CD4-positive, alpha-beta T cell treated with Interleukin-2 at 100 ng/mL for 4 hours (primary cell): ENCODE measurements at places on chromosomes 3 and 15.

- DNase-seq: no peak
These were observed 226.6 kb upstream of the TLE3 start for GRCh38 chr15:70324001-70324974.

- DNase-seq: no peak
These were observed 618.1 kb downstream of the PYDC2 start for GRCh38 chr3:192079098-192079497.

DNA sequence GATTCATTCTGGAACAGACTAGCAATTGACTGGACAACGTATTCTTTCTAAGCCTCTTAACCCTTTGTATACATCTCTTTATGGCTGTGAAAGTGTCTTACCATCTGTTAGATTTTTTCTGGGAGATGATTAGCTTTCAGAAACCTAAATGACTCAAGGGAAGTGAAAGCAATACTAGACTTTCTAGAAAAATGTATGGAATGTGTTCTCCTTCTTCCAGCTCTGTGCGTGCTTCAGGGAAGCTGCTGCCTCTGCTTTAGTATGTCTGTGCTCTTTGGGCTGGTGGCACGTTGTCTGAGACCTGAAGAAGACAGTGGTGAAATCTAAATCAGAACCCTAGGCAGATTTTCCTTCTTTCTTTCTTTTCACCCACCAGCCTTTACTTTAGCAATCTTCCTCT, 89.5 kb downstream of the ITPR1 start:
- DNase-seq: no peak

DNA sequence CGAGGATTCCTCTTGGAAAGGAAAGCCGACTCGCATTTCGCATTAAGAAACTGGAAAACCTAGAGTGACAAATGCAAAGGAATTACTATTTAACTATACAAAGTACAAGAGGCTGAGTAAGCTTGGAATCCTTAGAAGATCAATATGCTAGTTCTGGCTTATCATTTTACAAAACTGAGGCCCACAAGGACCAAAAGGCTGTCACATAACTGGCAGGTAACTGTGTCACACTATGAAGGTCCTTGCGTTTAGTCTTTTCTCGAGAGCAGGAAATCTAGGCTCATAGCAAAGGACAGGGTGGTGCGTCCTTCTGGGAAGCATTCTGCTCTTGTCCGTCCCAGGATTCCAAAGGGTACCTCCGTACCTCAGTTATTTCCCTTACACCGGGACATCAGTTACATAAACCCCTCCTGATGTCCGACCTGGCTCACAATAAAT, 629 bp downstream of the RPL24 start:
- no peak for DNase-seq

- DNase-seq: no peak
These were observed 16.1 kb downstream of the GPR87 start for GRCh38 chr3:151300539-151300938.

GRCh38 chr3:114176487-114176886, 2.4 kb downstream of the DRD3 start:
- DNase-seq: no peak

DNA sequence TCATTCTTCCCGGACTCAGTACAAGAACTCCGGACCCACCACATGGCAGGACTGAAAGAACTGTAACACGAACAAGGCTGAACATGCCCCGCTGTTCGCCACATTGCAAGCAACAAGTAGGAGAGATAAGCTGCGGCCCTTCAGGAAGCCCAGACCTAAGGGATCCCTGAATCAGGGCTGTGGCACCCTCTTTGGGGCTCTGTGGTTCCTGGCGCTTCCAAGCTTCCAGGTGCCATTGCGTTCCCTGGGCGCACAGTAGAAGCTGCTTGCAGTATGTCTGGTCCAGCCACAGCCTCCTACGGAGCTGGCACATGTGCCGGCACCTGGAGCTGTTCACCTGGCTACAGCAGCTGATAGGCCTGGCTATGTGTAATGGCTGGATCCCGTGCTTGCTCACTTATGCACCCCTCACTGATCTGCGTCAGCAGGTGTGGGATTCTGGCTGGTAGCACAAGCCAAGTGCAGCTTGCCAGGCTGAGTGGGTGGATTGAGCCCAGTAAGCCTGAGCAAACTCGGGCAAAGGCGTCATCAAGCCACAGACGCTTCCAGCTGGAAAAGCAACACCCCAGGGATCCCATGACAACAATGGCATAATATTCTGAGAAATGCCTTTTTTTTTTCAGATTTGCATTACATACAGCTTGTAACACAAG, 748.6 kb upstream of the GBE1 start:
- no peak for DNase-seq

DNA sequence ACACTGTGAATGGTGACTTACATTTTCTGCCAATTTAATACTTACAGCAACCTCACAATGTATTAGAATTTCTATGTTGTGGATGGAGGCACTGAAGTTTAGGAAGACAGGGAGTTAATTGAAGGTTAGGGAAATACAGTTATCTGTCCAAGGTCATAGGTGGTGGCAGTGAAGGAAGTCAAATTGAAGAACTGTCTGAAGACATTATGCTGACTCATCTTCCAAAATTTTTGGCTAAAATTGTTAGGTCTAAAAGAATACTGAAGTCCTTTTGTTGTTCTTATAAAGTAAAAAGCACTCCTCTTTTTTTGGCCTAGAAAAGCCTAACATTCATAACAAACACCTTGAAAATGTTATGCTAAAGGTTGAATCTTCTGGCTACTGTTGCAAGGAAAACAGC, 27.7 kb downstream of the EMC4 start:
- no peak for DNase-seq

- peak; percentile 73 for DNase-seq
These were observed at the start of gene RAB27A for GRCh38 chr15:55289746-55290527. TSS of gene RAB27A (minus strand) at chr15:55289813. CDS start at chr15:55234934, 54,879 bp downstream.

- no peak for DNase-seq
These were observed 4.5 kb downstream of the ADGRG7 start for GRCh38 chr3:100613721-100614390.

DNA sequence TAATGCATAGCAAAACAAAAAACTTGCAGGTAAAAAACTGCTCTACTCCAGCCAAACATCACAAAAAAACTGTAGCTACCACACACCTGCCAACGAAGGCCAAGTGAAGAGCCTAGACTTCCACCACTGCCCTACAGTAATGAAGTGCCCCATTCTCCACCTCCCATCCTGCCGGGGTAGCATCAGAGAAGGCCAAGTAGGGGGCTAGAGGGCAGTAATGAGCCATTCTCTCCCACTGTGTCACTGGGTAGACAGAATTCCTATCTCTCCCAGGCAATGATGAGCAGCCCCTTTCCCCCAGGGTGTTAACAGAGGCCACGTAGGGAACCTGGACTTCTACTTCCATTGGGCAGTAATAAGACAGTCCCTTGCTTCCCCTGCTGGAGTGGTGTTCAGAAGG, 9.5 kb downstream of the SEC22C start:
- peak; percentile 30 for DNase-seq

GRCh38 chr3:114860531-114860930, 286.6 kb downstream of the ZBTB20 start:
- no peak for DNase-seq

GRCh38 chr3:126472277-126473006, 3.2 kb downstream of the ZXDC start:
- peak; percentile 19 for DNase-seq

- DNase-seq: no peak
These were observed 3.6 kb upstream of the TNK2 start for GRCh38 chr3:195911946-195912270.

GRCh38 chr3:65597226-65597951, 441.3 kb downstream of the MAGI1 start:
- DNase-seq: no peak

- DNase-seq: no peak
These were observed 6.6 kb downstream of the ISG20 start for GRCh38 chr15:88645171-88646087.

DNA sequence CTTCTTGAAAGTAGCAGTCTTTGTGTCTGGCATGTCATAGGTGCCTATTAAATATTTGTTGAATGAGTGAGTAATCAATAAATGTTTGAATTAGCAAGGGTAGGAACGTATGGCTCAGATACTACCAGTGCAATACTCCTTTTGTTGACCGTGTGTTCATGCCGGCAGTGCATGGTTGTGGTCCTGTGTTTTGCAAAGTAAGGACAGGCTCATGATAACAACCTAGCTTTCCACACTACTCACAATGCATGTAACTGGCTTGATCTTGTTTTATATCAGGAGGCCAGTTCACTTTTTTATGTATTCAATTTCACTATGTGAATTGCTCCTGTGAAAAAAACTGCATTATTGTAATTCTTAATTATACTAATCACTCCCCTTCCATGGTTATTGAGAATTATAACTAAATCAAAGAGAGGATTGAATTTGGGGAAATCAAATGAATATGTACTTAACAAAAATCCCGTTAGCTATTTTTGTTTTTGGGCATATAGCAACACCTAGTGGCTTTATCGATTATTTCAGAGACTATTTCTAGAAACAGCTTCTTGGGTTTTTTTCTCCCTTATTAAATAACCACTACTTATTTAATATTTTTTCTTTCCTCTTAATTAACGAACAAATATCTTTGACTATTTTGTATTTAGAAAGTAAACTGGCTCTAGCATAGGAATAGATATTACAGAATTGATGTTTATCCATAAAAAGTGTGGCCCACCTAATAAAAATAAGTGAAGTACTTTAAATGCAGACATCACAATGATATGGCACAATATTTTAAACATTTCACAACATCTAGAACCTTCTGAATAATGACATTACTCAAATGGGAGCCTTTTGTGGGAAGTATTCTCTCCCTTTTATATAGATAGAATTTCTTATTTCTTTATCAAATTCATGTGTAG, 218.5 kb downstream of the BBX start:
- DNase-seq: peak; percentile 36

GRCh38 chr3:128262457-128262856, 109.2 kb downstream of the EEFSEC start:
- DNase-seq: no peak

DNA sequence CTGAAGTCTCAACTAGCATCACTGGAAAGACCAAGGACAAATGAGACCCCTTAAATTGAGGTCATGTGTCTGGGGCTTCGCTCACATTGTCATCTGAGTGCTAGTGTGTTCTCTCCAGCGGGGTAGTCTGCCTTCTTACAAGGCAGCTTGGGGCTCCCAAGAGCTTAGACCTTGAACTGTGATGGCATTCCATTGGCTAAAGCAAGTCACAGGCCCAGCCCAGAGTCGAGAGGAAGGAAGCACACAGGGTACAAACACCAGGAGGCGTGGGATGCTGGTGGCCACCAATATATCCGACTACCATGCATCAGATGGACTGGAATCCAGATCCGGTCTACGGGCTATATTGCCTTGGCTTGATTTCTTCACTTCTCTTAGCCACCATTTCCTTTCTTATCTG, 31.5 kb upstream of the DYNC1LI1 start:
- no peak for DNase-seq

- no peak for DNase-seq
These were observed 60.1 kb downstream of the RASGRF1 start for GRCh38 chr15:79030470-79030869.

DNA sequence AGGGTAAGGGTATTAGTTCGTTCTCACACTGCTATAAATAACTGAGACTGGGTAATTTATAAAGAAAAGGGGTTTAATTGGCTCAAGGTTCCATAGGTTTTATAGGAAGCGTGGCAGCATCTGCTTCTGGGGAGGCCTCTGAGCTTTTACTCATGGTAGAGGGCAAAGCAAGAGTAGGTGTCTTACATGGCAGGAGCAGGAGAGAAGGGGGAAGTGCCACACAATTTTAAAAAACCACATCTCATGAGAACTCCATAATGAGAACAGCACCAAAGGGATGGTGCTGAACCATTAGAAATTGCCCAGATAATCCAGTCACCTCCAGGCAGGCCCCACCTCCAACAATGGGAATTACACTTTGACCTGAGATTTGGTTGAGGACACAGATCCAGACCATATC, 12.2 kb downstream of the RNF111 start:
- DNase-seq: no peak

DNA sequence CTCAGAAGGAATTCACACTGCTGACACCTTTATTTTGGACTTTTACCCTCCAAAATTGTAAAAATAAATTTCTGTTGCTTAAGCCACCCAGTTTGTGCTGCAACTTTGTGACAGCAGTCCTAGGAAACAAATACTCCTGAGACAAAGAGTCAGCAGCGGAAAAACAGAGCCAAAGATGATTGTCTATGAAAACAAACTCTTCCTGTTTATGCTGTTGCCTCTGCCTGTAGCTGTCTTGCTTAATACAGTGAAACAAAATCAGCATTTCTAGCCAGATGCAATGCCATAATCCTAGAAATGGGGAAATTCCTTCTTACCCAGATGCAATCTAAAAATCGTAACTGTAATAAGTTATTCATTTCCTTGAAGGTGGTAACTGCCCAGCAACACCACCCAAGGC, 387.5 kb upstream of the ATP11B start:
- no peak for DNase-seq

DNA sequence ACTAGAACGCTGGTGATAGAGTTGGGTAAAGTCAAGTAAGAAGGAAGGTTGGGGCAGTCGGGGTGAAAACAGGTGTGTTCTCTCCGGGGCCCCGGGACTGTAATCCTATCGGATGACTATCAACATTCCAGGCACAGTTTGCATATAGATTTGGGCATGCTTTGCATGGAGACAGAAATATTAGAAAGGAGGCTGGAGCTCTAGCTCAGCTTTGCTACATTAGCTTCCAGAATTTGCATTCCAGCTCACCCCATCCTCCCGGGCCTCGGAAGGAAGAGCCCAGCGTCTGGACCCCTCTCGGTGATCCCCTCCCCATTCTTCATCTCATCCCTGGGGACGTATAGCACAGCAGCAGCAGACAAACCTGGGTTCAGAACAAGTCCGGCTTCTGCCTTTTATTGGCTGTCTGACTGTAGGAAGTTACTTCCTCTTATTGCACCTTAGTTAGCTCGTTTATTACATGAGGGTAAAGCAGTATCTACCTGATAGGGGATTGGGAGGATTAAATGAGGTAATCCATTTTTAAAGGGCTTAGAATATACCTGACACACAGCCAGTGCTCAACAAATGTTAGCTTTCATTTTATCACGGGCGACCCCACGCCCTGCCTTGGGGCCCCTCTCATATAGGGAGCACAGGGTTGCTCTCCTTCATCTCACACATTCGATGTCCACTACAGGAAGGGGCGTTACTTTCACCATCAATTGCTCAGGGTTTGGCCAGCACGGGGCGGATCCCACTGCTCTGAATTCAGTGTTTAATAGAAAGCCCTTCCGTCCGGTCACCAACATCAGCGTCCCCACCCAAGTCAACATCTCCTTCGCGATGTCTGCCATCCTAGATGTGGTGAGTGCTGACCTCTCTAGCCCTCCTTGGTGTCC, 3.2 kb downstream of the HTR3E start:
- DNase-seq: no peak

- DNase-seq: no peak
These were observed 27.4 kb upstream of the OR5K4 start for GRCh38 chr3:98326105-98326893.

DNA sequence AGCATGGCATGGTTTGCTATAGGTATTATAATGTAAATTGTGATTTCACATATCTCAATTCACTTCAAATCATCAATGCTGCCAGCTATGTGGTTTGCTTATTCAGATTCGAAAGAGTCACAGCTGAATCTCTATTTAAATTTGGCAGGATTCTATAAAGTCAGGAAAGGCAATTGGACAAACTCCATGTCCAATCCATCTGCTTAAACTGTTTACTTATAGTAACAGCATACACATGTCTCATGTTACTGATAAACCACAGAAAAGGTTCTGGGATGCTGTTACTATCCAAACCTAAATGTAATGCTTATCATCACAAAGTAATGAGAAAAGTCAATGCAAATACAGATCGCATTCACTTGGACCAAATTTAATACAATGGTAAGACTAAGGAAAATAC, 229.7 kb downstream of the ISL2 start:
- no peak for DNase-seq

- DNase-seq: peak; percentile 78
These were observed 16.2 kb upstream of the VILL start for GRCh38 chr3:37974121-37975083.

GRCh38 chr3:186785495-186786018, 2.2 kb downstream of the EIF4A2 start:
- no peak for DNase-seq
